ENCODE measurements at places on chromosomes 5 and 9.

- DNase-seq = no peak
Observed at GRCh38 chr5:123706531-123706930, 194.6 kb downstream of the CSNK1G3 start.

- DNase-seq = no peak
Observed at GRCh38 chr5:101212942-101213514, 309.9 kb upstream of the ST8SIA4 start.

- DNase-seq = no peak
Observed at GRCh38 chr5:147568710-147569406, 59.0 kb upstream of the DPYSL3 start.

DNA sequence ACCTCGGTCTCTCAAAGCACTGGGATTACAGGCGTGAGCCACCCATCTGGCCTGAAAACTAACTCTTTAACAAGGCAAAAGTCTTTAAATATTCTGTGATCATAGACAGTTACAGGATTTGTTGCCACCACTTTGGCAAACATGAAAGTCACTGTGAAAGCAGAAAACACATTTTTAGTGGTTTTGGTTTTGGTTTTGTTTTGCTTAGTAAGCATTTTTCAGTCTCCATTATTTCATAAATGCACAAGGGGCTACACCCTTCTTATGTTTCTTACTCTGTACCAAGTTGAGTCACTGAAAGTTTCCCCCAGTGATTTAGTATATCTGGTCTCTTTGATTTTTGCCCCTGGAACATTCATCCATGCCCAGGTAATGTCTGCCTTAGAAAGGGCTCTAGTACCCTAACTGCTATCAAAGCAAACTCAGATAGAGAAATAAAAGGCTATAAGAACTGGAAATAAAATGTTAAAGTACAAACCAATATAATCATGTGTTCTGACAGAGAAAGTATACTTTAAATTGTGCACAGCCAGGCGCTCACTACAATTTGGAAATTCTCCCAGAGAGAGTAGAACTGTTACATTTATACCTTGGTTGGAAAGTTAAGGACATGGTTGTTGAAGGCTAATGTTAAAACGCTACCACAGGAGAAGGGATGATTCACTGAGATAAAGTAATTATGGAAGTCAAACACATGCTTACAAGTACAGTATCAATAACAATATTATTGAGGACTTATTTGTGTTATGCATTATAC is 1022.5 kb upstream of the DMAC1 start:
- DNase-seq = no peak

GRCh38 chr9:35110327-35110761 is 5.3 kb downstream of the ATOSB start:
- DNase-seq = no peak

DNA sequence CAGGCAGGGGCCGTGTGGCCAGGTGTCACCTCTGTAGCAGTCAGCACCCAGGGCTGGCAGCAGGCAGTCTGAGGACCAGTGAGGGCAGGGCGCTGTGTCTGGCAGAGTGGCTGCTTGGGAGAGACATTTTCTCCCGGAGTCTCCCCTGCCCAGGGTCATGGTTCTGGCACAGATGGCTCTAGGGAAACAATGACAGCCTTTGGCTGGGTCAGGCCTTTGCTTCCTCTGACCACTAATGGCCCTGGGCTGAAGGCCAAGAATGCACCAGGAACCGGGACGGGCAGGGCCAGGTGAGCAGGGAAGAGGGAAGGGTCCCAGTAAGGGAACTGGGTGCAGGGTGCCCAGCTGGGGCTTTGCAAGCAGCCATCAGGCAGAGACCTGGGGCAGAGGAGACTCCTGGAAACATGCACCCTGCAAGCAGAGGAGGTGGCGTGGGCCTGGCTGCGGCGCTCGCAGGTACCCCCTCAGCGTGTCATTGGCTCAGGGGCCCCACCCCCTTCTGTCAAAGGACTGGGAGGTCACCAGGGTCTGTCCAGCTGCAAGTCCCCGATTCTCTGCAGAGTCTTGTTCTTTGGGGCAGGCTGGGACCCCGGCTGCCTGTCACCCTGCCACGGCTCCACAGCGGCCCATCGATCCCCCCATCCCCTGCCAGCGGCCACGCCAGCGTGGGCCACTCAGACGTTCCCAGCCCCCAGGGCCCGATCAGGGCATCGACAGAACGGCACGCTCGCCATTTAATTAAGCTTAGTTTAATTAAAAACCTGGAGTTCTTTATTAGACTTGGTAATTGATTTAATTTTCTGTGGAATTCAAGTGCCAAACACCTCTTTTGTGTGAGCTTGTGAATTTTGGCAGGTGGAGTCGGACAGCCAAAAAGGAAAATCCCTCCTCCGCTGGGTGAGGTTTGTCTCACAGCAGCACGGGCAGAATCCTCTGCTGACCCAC is 18.9 kb upstream of the TMEM250 start:
- DNase-seq = no peak

- no peak for DNase-seq
Observed at GRCh38 chr9:117747386-117747970, 43.3 kb downstream of the TLR4 start.

GRCh38 chr9:20804489-20805250 is 120.6 kb downstream of the FOCAD start:
- DNase-seq = no peak

GRCh38 chr9:96203867-96204501 is 98.0 kb downstream of the HSD17B3 start:
- no peak for DNase-seq

DNA sequence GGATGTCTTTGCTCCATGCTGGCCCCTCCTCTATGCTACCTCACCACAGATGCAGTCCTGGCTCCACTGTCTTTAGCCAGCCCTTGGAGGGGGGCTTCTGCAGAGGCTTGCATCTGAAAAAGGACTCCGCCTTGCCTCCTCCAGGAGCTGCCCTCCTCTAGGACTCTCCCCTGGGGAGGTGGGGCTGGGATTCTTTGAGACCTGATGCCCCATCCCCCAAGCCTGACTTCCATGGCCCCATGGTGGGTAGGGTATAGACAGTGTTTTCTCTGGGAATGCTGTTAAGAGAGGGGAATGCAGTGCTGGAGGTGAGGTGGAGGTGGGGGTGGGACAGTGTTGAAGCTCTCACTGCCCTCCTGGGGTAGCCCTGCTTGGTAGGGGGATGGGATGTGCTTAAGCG is 14.3 kb downstream of the JADE2 start:
- DNase-seq = no peak

- no peak for DNase-seq
Observed at GRCh38 chr5:81164936-81165335, 68.2 kb upstream of the CKMT2 start.

DNA sequence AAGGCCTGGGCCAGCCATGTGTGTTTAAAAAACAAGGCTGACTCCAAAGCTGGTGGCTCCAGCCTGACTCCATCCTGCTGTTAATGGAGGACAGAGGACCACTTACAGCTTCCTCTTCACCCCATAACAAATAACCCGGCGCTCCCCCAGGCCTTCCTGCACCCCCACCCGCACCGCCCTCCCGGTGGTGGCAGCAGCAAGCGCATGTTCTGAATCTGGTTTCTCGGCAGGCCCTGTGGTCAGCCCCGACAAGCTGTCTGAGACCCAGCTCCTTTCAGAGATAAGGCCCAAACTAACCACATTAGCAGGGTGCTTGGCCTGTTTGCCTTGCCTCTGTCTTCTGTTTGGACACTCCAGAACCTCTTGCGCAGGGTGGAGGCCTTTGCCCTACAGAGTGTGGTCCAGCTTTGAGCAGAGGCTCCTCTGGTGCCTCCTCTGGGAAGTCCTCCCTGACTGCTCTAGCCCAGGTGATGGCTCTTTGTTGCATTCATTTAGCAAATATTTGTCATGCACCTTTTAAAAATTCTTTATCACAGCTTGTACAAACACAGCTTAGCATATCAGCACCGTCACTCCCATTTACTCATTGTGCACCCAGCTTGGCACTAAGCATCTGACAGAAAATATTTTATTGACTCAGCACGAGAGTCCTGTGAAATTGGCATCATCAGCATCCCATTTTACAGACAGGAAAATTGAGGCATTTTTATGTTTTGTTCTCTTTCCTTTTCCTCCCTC is 78.4 kb downstream of the NDFIP1 start:
- DNase-seq = no peak

GRCh38 chr5:173809014-173809413 is 79.1 kb upstream of the CPEB4 start:
- DNase-seq = no peak

- no peak for DNase-seq
Observed at GRCh38 chr9:71791875-71792274, 23.6 kb upstream of the CEMIP2 start.

DNA sequence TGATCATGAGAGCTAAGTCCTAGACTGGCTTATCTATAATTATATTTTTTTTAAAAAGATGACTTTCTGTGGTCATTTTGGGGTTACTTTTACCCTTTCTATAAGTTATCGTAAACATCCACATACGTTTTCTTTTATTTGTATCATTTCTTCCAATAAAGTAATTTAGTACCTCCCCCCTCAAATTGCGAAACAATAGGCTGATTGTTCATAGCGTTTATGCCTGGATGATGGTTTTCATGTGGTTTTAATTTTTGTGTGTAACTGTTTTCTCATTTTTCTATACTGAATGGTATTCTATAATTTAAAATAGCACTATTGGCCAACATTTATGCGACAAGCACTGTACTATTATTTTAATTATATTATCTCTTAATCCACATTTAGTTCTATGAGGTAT is 44.5 kb downstream of the SMC5 start:
- DNase-seq = no peak

DNA sequence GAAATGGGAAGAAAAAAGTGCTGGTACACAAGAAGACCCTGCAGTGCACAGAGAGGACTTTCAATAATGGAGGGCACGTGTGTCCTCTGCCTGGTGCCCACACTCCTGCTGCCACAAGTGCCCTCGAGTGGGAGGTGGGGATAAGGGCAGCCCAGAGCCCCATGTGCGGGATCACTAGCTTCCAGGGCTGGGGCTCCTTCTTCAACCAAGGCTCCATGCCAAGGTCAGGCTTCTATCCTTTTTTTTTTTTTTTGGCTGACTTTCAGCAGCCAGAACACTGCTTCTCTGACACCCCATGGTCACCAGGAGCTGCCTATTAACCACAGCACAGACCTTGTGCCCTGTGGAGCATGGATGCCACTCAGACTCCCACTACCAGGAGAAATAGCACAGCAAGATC is 7.5 kb downstream of the ACSL6 start:
- DNase-seq = no peak

GRCh38 chr9:70422371-70423043 is 8.1 kb upstream of the KLF9 start:
- DNase-seq = no peak

DNA sequence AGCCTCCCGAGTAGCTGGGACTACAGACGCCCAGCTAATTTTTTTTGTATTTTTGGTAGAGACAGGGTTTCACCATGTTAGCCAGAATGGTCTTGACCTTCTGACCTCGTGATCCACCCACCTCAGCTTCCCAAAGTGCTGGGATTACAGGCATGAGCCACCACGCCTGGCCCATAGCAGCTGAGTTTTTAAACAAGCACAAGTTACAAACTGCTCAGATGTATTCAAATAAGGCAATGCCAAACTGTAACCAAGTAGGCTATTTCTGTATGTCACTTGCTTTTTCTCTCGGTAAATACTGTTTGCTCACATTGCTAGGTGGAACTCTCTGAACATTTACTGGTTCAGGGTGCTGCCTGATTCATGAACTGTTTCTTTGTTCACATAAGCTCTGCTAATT is 799.3 kb upstream of the NUDT12 start:
- no peak for DNase-seq

- DNase-seq = no peak
Observed at GRCh38 chr9:14316602-14317300, 2.8 kb upstream of the NFIB start.

- DNase-seq = no peak
Observed at GRCh38 chr5:179345433-179346321, at the start of gene ADAMTS2. ADAMTS2 (minus strand) TSS chr5:179345461; CDS start chr5:179345328, 133 bp downstream.

DNA sequence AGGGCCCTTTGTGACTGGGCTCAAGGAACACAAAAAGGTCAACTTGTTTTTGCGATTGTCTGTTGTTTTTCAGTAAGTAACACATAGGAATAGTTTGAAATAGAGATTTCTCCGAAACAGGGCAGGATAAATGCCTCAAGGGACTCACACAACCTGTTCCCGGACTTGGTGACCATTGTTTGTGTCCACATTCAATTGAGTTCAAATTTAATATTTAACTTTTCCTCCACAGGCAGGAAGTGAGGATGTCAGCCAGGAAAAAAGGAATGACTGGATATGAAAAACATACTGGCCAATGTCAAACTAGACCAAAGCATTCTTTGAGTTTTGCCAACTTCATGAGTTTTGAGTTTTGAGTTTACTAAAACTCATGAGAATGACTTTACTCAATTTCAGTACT is 72.7 kb downstream of the SPATA31C2 start:
- DNase-seq = no peak

- DNase-seq = no peak
Observed at GRCh38 chr9:1726993-1727759, 288.0 kb upstream of the SMARCA2 start.

GRCh38 chr9:69667306-69667705 is 4.9 kb downstream of the APBA1 start:
- DNase-seq = no peak

DNA sequence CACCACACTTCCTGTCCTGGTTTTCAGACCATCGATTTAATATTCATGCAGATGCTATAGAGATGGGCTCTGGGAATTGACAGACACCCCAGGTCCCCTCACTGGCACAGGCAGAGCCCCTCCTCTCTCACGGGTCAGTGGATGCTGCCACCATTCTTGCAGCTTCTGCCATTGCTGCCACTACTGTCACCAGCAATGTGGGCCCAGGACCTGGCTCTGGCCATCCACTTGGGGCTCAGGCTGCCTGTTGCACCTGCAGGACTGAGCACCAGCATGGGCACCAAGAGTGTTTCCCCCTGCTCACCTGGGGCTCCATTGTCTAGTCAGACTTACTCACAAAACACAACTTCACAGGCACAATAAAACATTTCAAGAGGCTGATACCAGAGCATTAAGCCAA is 479.0 kb upstream of the ZNF608 start:
- DNase-seq = no peak

DNA sequence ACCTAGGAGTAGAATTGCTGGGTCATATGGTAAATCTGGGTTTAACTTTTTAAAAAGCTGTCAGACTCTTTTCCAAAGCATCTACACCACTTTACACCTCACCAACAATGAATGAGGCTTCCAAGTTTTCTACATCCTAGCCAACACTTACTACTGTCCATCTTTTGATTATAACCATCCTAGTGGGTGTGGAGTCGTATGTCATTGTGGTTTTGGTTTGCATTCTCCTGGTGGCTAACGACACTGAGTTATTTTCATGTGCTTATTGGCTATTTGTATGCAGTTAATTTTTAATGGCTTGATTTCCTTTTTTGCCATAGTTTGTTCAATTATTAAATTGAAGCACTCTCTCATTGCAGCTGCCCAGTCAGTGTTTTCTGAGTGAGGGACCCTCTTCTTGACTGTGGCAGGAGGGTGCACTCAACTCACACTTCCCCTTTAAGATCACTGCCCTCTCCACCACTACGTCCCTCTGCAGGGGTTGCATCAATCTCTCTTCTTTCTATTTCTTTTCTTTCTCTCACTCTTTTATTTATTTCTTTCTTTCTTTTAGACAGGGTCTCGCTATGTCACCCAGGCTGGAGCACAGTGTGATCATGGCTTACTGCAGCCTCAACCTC is 182.3 kb downstream of the C9orf152 start:
- no peak for DNase-seq

- no peak for DNase-seq
Observed at GRCh38 chr5:159101685-159102084, 2.0 kb upstream of the EBF1 start.
